AG10803 (cell line): ENCODE measurements at places on chromosomes 1 and 21.
A peak's percentile ranks its signal among the peaks of the same experiment; 100 is the strongest.

GRCh38 chr1:31244326-31244725 is 4.6 kb upstream of the NKAIN1 start:
- DNase-seq: peak; percentile 17

- DNase-seq: no peak
These were observed 164.0 kb downstream of the RUNX1 start for GRCh38 chr21:34885125-34885524.

DNA sequence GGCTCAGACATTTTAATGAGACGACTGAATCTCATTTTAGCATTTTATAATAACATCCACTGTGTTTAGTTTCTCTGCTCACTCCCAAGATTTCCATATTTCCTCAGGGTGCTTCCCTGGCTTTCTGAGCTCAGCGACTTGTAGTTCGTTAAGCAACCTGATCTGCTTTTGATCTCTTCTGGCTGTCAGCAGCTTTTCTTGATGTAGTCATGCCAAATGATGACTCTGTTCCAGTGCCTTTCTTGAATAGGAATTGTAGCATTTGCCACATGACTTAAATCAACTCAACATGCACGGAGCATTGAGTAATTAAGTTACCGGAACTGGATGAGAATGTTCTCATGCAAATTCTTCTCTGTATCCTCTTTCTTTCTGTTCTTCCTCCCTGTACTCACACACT is 246.1 kb downstream of the FMN2 start:
- peak; percentile 98 for DNase-seq

DNA sequence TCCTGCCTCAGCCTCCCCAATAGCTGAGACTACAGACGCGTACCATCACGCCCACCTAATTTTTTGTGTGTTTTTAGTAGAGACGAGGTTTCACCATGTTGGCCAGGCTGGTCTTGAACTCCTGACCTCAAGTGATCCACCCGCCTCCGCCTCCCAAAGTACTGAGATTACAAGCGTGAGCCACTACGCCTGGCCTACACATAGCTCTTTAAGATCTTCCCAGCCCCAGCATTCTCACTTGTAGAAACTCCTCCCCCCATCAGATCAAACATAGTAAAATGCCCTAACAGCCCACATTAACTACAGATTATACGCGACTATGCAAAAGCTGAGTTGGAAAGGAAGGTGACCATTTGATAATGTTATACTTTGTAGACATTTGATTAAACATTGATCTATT is 634.8 kb downstream of the MATN1 start:
- DNase-seq: no peak

DNA sequence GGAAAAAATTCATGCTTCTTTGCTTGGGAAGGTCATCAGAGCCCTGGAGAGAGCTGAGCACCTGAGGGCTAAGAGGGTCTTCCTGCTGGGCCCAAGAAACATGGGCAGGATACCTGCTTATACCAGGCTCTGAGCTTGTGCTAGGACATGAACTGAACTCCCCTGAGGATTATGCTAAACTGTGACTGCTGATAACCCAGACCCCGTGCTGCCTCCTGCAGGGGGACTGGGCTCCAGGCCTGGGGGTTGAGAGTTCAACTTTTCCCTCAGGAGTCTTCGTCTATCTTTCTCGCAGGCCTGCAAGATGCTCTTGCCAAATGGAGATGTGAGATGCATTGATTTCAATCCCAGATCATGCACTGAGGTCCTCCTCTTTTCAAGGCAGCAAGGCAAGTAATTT is 368.5 kb downstream of the HHAT start:
- no peak for DNase-seq

GRCh38 chr21:45155910-45156309 is 81.5 kb downstream of the ADARB1 start:
- DNase-seq: no peak

DNA sequence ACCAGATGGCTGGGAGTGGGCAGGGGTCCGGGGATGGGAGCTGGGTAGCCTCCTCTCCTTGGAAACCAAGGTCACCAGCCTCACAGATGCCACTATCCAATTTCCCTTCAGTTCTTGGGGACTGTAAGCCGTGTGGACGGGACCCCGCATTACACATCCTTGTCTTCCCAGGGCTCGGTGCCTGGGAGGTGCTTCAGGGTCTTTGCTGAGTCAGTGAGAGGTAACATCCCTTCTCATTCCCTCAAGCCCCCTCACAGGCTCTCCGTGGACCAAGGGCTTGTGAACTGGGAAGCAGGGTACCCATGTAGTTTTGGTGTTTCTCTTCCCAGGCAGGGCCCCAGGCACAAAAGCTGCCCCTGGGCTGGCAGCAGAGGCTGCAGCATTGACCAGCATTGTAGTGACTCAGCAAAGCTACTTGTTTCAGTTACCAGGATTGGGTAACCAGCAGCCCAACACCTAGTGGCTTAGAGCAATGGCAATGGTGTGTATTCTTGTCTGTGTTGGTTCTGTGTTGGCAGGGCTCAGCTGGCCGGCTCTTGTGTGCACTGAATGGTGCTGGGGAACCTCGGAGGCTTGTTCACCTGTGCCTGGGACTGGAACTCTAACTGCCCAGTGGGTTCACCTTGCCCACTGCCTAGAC is 24.6 kb upstream of the PCBP3 start:
- peak; percentile 19 for DNase-seq

DNA sequence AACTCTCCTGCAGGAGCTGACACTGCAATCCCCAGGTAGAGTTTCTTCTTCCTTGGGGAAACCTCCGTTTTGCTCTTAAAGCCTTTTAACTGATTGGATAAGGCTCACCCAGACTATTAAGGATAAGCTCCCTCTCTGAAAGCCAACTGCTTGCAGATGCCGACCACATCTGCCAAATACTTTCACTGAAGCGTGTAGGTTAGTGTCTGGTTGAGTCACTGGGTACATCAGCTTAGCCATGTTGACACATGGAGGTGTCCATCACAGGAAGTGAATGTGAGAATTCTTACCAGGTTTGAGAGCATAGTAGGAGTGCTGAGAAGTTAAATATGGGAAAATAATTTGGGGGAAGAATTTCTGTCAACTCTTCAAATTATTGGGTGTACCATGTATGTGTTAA is 202.0 kb downstream of the AJAP1 start:
- DNase-seq: no peak

- no peak for DNase-seq
These were observed 21.7 kb upstream of the SLC44A3 start for GRCh38 chr1:94798462-94798861.

DNA sequence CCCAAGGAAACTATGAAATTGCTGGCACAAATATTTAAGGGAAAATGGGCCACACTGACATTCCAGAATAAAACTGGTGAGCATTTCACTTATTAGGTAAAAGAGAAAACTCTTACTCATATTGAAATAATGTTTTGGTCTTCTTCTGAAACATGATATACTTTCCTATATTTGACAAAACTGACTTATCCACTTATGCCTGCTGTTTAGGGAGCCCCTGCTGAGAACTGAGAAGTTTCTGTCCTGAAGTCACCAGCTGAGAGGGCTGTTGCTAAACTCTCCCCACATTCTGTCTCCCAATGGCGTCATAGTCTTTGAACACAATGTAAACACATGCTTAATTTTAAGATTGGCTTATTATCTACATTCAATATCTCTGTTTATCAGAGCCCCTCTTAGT is 46.8 kb upstream of the ZC3H11B start:
- DNase-seq: peak; percentile 3

- DNase-seq: no peak
These were observed 36.8 kb downstream of the AHDC1 start for GRCh38 chr1:27567146-27567526.

GRCh38 chr1:180964595-180964994 is 51.9 kb downstream of the KIAA1614 start:
- no peak for DNase-seq

GRCh38 chr1:64590316-64590715 is 120.4 kb downstream of the CACHD1 start:
- no peak for DNase-seq

DNA sequence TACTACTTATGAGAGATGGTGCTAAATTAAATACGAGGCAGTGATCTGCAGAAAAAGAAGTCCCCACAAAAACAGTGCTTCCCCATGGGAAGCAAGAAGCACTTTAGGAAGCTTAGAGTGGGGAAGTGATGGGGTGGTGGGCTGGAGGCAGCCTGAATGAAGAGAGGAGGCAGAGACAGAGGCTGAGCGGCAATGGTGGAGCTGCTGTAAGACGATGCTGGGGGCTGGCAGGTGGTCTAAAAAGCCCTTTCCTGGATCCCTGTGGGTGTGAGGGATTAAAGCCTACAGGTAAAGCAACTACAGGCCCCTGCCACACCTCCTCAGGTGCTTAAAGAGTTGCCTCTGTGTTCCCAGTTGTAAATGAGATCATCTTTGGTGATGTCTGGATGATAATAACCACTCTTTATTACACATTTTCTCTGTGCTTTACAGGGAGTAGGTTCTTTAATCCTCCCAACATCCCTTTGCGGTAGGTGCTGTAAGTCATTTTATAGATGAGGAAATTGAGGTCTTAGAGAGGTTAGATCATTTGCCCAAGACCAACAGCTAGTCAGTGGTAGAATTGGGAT is 39.2 kb downstream of the CNN3 start:
- DNase-seq: no peak

GRCh38 chr1:2373551-2374251 is 17.7 kb downstream of the MORN1 start:
- no peak for DNase-seq

GRCh38 chr1:22216966-22217365 is 74.1 kb upstream of the WNT4 start:
- DNase-seq: no peak

DNA sequence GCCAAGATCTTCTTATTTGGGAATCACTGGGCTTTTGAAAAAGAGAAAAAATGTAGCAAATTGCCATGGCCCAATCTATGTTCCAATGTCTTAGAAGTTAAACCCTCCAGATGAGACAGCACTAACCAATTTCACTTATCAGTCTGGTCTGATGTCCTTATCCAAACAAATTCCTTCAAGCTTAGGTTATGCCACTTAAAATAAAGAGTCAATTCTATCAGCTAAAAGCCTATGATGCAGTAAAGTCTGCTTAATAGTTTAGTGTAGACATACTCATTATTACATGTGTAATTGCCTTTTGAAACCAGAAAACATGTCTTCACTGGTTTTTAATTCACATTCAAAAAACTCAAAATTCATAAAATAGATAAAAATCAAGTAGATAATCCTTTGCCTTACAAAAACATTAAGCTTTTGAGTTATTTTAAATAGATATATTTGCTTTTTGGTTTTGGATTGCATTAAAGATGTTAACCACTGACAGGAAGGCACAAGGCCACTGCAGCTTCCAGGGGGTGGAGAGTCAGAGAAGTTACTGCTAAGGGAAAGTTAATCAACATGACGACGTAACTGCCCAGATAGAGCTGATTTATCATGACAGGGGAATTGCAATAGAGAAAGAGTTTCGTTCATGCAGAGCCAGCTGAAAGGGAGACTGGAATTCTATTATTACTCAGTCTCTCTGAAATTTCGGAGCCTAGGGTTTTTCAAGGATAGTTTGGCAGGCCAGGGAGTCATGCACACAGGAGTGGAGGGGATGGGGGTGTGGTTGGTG is 106.1 kb downstream of the MAP3K21 start:
- DNase-seq: no peak

GRCh38 chr1:152907686-152908601 is at the start of gene IVL:
Gene IVL, plus strand, starts transcription at chr1:152908546. Its CDS starts 1,252 bp downstream, at chr1:152909798.
- peak; percentile 41 for DNase-seq

DNA sequence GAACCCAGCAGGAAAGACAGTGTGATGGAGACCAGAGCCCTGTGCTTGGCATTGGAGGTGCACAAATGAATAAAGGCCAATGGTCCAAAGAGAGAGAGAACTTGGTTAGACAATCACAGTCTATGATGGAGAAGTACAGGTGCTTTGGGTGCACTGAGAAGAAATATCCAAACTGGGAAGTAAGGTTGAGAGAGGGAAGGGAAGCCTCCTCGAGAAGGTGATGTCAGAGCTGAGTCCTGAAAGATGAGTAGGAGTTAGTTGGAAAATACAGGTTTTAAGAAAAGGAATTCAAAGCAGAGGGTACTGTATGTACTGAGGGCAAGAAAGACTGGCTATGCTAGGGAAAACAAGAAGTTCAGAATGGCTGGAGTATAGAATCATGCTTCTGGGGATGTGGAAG is 94.1 kb upstream of the CD53 start:
- no peak for DNase-seq

GRCh38 chr1:205601205-205601604 is 30.6 kb downstream of the ELK4 start:
- DNase-seq: no peak

DNA sequence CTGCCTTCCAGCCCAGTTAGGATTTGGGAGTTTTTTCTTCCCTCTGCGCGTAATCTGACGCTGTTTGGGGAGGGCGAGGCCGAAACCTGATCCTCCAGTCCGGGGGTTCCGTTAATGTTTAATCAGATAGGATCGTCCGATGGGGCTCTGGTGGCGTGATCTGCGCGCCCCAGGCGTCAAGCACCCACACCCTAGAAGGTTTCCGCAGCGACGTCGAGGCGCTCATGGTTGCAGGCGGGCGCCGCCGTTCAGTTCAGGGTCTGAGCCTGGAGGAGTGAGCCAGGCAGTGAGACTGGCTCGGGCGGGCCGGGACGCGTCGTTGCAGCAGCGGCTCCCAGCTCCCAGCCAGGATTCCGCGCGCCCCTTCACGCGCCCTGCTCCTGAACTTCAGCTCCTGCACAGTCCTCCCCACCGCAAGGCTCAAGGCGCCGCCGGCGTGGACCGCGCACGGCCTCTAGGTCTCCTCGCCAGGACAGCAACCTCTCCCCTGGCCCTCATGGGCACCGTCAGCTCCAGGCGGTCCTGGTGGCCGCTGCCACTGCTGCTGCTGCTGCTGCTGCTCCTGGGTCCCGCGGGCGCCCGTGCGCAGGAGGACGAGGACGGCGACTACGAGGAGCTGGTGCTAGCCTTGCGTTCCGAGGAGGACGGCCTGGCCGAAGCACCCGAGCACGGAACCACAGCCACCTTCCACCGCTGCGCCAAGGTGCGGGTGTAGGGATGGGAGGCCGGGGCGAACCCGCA is at the start of gene PCSK9:
Gene PCSK9 (plus strand): TSS at position 207 of the 741 bp plus-strand sequence. CDS start 290 bp downstream, at position 497.
- no peak for DNase-seq

DNA sequence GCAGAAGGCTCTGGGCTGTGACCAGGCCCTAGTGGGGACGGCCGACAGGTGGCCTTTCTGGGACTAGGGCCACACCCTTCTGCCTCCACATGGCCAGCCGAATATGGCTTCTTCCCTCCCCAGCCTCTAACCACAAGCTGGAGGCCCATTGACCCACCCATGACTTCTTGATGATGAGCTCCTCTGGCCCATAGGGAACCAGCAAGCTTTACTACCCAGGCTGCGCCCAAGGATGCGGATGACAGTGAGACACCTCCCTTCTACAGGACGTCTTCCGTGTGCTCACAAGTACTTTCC is 41.0 kb downstream of the LDLRAD2 start:
- no peak for DNase-seq
